ENCODE measurements at places on chromosomes 4 and X.

DNA sequence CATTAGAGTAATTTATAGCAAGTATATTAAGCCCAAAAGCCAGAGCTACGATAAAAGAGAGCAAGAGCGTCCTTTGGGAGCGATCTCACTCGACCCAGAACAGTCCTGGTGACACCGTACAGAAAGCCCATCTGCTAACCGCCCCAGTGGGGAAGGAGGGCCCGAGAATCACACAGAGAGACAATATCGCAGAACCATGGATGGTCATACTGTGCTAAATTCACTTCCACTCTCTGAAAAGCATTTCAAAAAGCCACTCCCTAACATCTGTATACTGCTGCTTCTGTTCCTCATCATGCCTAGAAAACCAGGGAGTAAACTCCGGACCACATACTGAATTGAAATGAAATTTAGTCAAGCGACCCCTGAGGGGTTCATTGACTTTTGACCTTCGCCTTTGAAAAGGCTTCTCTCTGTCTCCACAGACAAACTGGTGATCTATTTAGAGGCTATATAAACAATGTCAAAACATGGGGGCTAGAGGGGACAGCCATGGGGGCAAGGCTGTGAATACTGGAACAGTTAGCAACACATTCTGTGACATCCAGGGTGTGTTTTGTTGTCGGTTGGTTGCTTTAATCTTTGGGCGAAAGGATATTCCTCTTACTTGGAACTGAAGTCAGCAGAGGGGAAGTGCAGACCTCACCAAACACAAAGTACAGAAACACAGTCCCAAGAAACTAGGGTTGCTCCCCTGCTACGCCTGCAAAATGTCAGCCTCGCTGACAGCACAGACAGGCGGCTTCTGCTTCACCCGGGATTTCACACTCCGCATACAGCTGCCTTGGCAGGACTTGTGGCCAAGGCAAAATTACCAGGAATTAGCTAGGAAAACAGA is 129.0 kb upstream of the RASGEF1B start:
- DNase-seq: peak; percentile 86

- peak; percentile 5 for DNase-seq
Observed at GRCh38 chr4:146333187-146333894, 119.0 kb downstream of the REELD1 start.

GRCh38 chr4:155999725-156000124 is 46.1 kb upstream of the CTSO start:
- DNase-seq: peak; percentile 32

DNA sequence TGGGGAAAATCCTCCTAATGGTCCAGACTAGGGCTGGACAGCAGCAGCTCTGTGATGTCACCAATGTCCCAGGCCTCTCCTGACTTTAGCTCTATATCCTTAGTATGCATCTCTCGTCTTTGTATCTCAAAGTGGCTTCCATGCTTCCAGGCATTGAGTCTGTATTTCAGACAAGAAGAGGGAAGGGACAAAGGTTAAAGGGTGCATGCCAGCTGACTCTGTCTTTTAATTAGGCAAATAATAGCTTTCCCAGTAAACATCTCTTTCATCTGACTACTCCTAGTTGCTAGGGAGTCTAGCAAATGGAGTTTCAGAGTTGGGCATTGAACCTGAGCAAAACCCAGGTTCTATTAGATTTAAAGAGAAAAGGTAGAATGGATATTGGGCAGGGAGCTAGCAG is 5.4 kb downstream of the FAM47E start:
- DNase-seq: no peak

GRCh38 chr4:123042095-123042494 is 119.7 kb upstream of the NUDT6 start:
- DNase-seq: no peak

GRCh38 chr4:41106081-41106480 is 108.3 kb downstream of the APBB2 start:
- no peak for DNase-seq

GRCh38 chrX:108945883-108946523 is 209.6 kb upstream of the IRS4 start:
- DNase-seq: no peak

DNA sequence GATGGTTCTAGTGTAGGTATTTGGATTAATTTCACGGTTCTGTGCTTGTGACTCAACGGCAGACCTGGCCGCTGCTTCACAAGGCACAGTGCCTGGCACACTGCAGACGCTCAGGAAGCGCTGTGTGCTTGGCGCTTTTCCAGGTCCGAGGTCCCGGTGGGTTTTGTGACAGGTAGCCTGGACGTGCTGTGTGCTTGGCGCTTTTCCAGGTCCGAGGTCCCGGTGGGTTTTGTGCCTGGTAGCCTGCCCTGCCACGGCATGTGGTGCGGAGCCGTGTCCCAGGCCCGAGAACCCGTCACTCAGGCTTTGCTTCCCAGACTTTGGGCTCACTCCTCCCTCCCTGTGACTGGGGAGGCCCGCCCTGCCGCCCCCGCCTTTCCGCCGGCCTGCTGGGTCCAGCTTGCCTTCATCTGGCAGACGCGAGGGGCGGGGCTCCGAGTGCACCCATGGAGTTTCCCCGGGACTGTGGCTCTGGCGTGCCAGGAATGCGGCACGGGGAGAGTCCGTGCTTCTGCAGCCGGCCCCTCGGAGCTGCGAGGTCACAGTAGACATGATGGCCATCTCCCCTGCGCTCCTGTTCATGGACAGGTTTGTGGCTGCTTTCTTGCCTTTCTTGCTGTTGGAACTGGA is 44.2 kb downstream of the TBC1D14 start:
- DNase-seq: peak; percentile 75

DNA sequence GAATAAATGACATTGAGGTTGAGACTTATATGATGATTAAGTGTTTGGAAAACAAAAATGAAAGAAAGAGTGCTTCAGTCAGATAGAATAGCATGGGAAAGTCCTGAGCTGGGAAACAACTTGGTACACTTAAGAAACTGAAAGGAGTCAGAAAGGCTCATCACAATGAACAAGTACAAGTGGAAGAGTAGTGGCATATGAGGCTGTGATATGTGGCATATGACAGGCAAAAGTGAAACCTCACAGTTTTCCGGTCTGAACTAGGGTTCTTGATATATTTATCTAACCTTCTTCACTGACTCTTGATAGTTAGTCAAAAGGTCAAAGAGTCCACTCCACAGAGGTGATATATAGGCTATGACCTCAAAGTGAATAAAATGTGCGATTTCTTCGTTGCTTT is 537.1 kb upstream of the CXorf51A start:
- no peak for DNase-seq

DNA sequence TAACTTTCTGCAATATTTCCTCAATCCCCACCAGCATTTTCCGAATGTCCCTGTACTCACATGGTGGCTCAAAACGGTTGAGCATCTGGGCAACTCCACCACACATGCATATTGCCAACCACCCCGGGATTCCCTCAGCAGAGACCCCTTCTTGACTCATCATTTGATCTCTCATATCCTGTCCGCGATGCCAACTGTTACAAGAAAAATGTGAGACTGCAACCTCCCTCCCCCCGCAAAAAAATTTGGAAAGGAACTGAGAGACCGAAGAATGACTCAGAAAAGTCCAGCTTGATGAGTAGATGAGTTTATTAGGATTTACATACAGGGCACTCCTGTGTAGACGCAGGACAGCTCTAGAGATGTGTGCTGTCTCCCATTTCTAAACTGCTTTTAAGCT is 561.4 kb downstream of the ZIC3 start:
- DNase-seq: no peak

- peak; percentile 11 for DNase-seq
Observed at GRCh38 chrX:150513544-150513943, 54.9 kb upstream of the MTM1 start.

DNA sequence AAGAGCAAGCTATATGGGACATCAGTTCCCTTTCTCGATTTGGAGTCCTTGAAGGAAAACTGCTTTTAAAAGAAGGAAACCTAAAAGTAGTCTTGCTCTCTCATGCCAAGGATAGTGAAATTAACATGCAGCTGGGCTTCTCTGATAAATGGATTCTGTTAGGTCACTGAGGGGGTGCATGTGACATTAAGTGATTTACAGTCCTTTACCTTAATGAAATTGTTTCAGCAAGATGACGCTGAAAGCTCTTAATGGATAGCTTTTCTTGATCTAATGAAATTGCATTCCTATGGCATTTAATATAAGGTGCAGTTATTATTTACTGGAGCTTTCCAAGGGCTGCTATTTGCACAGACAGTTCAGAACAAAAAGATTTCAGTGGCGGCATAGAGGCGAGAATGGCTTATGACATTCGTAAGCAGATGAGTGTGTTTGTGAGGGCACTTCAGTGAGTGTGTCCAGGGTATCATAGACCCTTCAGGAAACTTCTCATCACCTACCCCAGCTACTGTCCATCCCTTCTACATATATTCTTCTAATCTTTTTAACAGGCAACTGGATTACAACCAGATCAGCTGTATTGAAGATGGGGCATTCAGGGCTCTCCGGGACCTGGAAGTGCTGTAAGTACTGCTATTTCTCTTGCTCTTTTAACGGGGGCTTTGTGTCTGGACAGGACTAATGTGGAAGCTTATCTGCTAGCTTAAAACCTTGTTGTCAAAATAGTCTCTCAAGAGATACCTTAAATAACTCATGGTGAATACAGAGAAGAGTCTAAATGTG is 219.9 kb upstream of the PACRGL start:
- DNase-seq: no peak
